ENCODE measurements at places on chromosomes 16 and 17.

DNA sequence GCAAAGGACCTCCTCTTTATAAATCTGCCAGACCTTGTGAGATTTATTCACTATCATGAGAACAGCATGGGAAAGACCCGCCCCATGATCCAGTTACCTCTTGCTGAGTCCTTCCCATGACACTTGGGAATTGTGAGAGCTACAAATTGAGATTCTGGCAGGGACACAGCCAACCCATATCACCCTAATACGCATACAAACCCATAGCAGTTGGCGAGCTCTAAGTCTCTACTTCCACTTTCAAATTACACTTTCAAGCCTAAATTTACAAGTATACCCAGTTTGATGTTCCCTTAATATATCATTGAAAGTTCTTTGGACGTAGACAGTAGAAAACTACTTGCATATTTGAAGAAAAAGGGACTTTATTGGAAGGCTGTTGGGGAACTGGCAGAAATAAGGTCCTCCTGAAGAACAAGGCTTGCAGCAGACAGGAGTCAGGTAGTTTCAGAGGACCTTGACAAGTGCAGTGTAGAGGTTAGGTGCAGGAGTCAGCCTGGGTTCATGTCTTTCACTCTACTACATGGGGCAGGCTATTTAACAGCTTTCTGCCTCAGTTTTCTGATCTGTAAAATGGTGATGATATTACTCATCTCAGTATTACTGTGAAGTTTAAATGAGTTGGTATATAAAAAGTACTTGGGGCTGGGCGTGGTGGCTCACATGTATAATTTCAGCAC, 107.9 kb upstream of the EEF2KMT start:
- DNase-seq = no peak

GRCh38 chr17:14748036-14748710, 447.3 kb downstream of the HS3ST3B1 start:
- peak; percentile 6 for DNase-seq

GRCh38 chr17:65495122-65496055, 66.1 kb downstream of the AXIN2 start:
- DNase-seq = no peak

GRCh38 chr17:3043737-3044365, 19.6 kb downstream of the OR1D5 start:
- peak; percentile 69 for DNase-seq

DNA sequence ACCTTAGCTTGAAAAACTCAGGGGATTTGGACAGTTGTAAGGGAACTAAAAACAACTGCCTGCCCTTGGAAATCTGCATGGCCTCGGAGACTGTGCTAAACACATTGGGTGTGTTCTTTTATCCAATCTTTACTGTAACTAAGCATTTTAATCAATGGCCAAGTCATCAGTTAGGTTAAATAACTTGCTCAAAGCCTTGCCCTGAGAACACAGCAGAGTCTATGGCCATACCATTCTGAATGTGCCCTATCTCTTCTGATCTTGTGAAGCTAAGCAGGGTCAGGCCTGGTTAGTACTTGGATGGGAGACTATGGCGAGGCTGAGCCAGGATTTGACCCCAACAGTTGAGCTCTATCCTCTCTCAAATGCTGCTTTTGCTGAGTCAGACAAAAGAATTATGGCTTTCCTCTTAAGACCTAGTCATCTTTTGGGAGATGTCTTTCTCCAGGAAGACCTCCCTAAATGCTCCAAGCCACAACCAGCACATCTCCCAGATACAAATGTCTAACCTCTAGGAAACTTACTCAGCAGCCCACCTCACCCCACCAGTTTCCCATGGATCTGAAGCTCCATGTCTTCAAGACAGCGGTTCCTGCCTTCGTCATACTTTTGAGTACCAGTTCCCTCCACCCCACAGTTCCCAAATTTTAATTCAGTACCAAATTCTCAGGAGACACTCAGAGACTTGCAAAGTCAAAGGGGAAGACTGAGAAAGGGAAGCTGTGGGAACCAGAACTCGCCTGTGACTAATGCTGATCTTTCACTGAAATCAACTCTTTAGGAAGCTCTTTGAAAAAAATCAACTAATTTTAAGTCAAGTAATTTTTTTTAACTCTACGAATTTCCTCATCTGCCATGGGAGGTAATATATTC, 336.1 kb downstream of the MAF start:
- no peak for DNase-seq

- DNase-seq = no peak
Observed at GRCh38 chr17:18986541-18987229, 17.9 kb downstream of the FAM83G start.

DNA sequence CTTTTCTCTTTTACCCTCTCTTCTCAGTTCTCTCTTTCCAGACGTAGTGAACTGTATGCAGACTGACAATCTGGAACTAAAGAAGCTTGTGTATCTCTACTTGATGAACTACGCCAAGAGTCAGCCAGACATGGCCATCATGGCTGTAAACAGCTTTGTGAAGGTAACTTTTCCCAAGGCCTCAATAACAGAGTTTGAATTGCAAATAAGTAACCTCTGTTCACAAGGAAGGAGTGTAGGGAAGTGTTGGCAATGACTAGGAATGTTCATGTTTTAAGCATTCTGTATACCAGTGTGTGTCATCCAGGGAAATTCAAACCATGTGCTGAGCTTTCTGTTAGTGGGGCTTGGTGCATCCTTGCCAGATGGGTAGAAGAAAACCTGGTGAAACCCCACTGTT, 18.6 kb downstream of the AP2B1 start:
- DNase-seq = no peak

- no peak for DNase-seq
Observed at GRCh38 chr16:57626420-57627170, 1.8 kb upstream of the ADGRG1 start.

GRCh38 chr16:69143116-69143515, 10.7 kb downstream of the UTP4 start:
- DNase-seq = peak; percentile 62

GRCh38 chr17:1495265-1495989, 2.9 kb upstream of the MYO1C start:
- DNase-seq = no peak

DNA sequence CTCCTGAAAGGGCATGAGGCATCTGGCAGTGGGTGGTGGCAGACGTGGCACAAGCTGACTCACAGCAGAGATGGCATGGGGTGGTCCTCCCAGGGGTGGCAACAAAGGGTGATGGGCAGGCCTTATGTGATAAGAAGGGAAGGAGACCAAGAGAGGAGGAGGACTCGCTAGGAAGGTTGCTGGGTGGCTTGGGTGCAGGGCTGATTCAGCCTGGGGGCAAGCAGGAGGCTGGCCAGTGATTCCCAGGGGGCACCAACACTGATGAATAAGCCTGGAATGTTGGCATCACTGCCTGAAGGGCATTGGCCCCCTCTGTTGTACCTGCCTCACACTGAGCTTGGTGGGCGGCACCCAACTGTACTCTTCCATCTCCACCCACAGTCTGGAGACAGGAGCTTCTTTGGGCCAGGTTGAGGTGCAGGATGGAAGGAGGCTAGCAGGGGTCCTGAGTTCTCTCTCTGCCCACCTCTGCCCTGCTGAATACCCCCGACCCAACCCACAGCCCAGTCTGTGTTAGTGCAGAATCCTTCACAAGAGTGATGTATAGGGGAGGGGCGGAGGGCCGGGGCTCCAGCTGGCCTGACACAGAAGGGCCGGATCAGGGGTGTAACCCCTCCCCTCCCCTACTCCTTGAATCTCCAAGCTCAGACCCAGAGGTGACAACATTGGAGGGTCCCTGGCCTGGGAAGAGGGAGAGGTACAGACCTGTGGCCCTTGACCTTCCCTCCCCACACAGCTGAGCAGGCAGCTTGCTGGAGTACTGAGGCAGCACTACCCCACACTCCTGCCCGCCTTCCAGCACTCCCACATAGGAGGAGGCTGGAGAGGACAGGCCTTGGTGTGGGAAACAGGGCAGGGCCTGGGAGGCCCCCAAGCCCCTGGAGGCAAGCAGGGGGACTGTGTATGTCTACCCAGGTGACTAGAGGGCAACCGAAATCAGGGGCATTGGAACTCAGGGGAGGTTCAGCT, 2.6 kb downstream of the STAC2 start:
- DNase-seq = no peak

- DNase-seq = peak; percentile 59
Observed at GRCh38 chr17:14790521-14790920, 474.6 kb downstream of the PMP22 start.

- no peak for DNase-seq
Observed at GRCh38 chr17:77619851-77620250, 338.7 kb upstream of the TNRC6C start.

DNA sequence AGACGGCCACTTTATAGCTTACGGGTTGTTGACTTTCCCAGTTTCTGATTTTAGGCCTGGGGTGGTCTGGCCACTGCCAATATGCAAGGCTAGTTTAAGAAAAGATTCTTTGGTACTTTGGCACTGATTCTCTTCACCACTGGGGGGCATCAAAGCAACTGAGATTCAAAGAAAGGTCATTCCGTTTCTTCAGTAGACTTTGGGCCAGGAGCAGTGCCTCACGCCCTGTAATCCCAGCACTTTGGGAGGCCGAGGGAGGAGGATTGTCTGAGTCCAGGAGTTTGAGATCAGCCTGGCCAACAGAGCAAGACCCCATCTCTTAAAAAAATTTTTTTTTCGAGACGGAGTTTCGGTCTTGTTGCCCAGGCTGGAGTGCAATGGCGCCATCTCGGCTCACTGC, 53.0 kb downstream of the RPA1 start:
- DNase-seq = peak; percentile 64

DNA sequence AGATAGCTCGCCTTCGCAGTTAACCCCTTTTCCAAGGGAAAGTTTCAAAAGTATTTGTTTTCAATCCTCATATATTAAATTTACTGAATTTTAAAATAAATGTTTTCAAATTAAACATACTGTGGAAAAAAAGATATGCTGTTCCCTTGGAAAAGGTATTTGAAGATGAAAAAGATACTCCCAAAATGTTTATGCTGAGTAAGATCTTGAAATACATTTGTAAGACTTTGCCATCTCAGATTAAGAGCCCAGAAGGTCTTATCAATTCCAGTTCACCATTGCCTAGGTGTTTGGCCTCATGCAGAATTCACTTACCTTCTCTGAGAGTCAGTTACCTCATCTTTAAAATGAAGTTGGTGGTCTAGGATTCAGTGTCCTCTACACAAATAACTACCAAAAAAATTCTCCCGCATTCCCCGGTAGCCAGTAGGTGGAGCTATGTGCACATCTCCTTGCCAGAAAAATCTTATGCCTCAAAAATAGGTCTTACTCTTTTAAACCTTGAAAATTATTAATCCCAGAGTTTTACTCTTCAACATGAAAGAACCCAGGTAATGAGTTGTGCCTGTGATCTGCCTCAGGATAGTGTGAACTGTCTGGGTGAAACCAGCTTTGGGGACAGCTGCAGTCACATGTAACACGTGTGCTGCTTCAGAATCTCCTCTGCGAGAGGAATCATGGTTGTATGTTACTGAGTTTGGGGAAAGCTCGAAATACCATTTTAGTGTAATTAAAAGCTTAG, 178.3 kb downstream of the MRTFB start:
- peak; percentile 72 for DNase-seq

- DNase-seq = peak; percentile 73
Observed at GRCh38 chr17:49404361-49404760, 10.3 kb downstream of the PHB1 start.

GRCh38 chr17:83143817-83144231, 64.4 kb downstream of the METRNL start:
- DNase-seq = peak; percentile 51

DNA sequence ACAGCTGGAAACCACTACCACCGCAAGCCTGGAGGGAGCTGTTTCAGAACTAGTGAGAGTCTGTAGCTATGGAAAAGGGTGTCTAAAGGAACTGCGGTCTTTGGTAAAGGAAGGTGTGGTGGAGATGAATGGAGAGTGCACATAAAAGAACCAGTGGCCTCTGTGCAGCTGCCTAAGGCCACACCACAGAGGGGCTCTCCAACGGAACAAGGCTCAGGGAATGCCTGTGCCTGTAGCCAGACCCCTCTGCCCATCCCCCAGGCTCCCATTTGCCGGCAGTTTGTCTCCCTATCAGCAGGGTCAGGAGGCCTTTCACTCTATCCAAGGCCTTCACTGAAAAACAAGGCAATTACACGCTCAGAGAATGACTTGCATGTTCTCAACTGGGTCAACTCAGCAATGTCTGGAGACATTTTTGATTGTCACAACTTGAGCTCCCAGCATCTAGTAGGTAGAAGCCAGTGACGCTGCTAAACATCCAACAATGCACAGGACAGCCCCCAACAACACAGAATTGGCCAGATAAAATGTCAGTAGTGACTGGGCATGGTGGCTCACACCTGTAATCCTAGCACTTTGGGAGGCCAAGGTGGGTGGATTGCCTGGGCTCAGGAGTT, 3.3 kb upstream of the FDXR start:
- no peak for DNase-seq

DNA sequence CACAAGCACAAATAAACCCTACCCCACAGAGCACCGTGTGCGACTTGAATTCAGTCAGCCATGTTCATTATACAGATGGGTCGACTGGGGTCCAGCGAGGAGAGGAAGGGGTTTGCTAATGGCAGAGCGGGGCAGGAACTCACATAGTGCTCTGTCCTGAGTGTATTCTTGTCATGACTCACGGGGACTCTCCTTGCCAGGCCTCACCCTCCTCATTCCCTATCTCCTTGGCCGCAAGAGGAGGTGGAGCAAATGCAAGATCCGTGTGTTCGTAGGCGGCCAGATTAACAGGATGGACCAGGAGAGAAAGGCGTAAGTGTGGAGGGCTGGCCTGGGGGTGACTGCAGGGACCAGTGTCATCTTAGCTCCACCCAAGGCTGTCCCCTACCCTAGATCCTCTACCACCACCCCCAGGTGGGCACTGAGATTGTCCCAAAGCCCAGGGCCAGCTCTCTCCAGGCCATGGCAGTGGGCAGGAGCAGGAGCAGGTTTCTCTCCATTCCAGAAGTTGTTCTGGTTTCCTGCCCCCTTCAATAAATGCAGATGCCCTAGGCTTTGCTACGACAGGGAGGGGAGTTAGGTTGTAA, 29.4 kb downstream of the SLC12A3 start:
- DNase-seq = no peak

DNA sequence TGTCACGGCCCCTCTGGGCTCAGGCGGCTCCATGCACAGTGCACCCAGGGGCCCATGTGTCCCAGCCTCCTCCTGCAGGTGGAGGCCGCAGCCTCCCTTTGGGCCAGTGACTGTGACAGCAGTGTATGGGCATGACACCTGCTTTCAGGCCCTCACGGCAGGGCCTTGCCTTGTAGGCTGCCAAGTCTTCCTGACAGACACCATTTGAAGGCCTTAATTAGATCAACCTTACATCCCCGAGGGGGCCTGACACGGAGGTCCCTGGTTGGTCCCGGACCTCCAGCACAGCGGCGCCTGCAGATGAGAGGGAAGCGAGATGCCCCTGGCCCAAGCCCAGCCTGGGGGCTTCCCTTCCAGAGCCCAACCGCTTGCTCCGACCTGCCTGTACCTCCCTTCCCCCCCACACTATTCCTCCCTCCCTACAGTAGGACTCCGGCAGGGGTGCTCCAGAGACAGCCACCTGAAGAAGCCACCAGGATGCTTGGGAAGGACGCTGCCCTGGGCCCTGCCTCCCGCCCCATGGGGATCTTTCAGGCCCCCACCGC, 31.9 kb downstream of the BAIAP2 start:
- no peak for DNase-seq

Data from hematopoietic multipotent progenitor cell treated with erythropoietin and hydrocortisone succinate and interleukin-3 and kit ligand, for 4 days (in vitro differentiated cells).